Neuronal stem cell (in vitro differentiated cells): ENCODE measurements at places on chromosomes 7 and 10.
A peak's percentile ranks its signal among the peaks of the same experiment; 100 is the strongest.

- DNase-seq, result no peak
Observed at GRCh38 chr7:150322114-150322832, 882 bp upstream of the LRRC61 start.

- DNase-seq, result no peak
Observed at GRCh38 chr7:130741331-130741995, 7.5 kb upstream of the KLF14 start.

GRCh38 chr7:130362251-130362816, 17.7 kb downstream of the CPA5 start:
- no peak for DNase-seq

GRCh38 chr10:64732372-64732957, 1211.3 kb downstream of the REEP3 start:
- no peak for DNase-seq

DNA sequence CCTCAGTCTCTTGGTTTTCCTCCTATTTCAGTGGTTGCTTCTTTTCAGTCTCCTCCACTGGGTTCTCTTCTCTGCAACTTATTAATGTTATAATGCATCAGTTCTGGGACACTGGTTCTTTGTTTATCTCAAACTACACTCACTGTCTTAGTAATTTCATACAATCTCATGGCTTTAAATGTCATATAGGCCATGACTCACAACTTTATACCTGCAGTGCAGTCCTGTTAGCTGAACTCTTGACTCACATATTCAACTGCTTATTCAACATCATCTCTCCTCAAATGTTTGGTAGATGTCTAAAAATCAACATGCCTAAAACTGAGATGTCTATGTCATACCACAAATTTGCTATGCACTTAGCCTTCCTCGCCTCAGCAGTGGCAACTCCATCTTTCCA, 101.2 kb upstream of the PALS2 start:
- no peak for DNase-seq

GRCh38 chr10:95289003-95289920, 1.5 kb downstream of the PDLIM1 start:
- DNase-seq, result no peak

DNA sequence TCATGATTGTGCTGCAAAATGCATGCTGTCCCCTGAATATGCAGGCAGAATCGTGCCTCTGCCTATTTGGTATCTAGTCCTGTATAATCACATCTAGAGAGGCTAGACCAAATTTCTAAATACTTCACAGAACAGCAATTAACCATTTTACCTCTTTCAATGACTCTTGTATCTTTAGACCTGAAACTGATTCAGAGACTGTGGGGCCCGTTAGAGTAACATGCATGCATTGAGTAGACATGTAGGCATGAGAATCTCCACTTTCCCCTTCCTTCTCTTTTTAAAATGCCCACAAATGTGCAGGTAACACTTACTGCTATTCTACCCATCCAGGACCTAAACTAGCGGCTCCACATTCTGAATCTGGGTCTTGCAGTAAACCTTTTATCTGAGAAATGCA, 8.8 kb downstream of the ZNF92 start:
- DNase-seq, result no peak

DNA sequence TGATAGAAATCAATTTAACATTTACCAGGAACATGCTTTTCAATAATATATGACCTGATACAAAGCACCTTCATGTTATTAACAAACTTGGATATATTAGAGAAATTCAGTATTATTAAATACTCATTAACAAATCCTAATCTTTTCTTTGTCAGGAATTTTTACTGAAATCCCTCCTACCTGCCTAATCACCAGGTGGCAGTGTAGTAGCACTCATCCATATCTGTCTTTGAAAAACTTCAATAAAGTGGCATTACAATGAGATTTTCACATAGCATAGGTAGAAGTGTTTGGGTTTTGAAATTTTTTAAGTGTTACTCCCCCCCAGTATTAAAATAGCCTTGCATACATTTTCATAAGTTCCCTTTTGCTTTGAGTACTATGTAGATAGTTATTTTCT, 1246.6 kb upstream of the LRRN3 start:
- DNase-seq, result no peak

- DNase-seq, result peak; percentile 43
Observed at GRCh38 chr7:121329191-121330052, 622 bp downstream of the WNT16 start.

DNA sequence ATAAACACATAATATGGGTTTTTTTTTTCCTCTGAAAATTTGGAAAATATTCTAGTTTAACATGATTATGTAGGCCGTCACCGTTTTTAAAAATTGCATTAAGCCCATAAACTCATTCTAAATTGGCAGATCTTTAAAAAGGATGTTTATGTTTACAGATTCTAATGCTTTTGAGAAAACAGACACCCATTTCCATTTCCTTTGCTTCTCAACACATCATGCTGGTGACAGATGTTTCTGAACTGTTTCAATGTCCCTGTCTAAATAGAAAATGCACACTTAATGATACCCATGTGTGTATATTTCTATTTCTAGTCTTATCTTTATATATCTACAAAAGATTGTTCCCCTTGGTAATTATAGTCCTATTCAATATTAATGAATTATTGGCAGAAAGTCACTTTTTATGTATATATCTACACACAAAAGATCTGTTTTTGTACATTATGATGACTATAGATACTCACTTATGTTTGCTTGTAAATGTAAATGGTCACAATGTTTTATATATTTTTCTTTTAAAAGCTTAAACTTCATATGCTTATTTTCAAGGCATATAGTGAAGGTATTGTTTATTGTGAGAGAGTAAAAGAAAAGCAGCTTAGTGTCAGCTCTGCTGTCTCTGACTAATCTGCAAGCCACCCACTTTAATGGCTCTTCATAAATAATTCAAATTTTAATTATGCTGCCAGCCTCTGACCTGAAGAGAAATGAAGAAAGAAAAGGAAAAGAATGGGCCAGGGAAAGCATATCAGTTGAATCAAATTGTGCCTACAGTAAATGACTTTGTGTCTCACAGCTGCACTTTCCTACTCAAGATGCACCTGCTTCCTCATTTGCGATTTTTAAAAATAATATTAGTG, 179.4 kb downstream of the CACNA2D1 start:
- no peak for DNase-seq

DNA sequence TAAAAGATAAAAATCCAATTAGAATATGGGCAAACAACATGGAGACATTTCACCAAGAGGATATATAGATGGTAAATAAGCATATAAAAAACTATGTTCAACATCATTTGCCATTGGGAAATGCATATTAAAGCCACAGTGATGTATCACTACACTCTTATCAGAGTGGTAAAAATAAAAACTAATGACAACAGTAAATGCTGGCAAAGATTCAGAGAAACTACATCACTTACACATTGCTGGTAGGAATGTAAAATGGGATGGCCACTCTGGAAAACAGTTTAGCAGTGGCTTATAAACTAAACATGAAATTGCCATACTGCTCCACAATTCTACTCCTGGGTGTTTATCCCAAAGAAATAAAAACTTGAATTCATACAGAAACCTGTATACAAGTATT, 59.2 kb downstream of the CROT start:
- DNase-seq, result no peak

- DNase-seq, result no peak
Observed at GRCh38 chr7:120402801-120403200, 129.8 kb downstream of the KCND2 start.

- no peak for DNase-seq
Observed at GRCh38 chr7:74452748-74453321, 871 bp upstream of the GTF2IRD1 start.

- no peak for DNase-seq
Observed at GRCh38 chr7:1695800-1696454, 25.9 kb downstream of the ELFN1 start.

- DNase-seq, result no peak
Observed at GRCh38 chr7:45574669-45575500, 717 bp downstream of the ADCY1 start.

- no peak for DNase-seq
Observed at GRCh38 chr7:150787321-150788281, 12.6 kb downstream of the TMEM176B start.

- no peak for DNase-seq
Observed at GRCh38 chr10:100038561-100039071, 28.9 kb upstream of the DNMBP start.

DNA sequence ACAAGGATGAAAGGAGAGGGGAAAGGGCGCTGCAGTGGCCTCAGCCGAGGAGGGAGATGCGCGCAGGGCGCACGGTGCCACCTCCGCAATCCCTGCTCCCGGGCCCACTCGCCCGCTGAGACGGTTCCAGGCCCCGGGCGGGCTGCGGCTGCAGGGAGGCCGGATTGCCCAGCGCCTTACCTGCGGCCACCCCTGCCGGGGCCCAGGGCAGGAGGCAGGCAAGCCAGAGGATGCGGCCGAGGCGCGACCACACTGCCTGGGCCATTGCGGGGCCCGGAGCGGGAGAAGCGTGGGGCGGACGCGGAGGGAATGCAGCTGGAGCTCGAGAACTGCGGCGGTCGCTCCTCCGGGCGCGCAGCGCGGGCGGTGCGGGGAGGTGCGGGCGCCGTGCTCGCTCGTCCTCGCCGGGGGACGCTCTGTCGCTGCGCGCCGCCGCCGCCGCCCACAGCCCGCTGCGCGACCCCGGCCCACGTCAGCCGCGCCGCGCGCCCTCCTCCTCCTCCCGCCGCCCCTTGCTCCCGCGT, at the start of gene TMEM130:
TSS of gene TMEM130 (minus strand) at position 418 of the 524 bp plus-strand sequence. CDS start at position 265, 153 bp downstream.
- no peak for DNase-seq

DNA sequence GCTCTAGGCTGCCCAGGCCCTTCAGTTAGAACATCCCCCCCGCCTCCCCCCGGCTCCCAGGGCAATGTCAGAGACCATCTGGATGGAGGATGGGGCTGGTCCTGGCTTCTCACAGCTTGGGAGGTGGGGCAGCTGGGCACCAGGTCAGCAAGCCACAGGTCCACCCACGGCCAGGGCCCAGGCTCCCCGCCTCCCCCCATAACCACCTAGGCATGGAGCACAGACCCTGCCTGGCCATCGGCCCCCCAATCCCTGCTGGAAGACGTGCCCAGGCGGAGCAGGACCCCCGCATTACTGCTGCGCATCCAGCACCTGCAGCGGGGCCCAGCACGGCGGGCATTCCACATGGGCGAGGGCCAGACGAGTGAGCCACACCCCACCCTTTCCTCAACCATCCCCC, 169.6 kb downstream of the ELFN1 start:
- DNase-seq, result no peak

- DNase-seq, result no peak
Observed at GRCh38 chr10:79021331-79021907, 47.3 kb upstream of the ZMIZ1 start.

DNA sequence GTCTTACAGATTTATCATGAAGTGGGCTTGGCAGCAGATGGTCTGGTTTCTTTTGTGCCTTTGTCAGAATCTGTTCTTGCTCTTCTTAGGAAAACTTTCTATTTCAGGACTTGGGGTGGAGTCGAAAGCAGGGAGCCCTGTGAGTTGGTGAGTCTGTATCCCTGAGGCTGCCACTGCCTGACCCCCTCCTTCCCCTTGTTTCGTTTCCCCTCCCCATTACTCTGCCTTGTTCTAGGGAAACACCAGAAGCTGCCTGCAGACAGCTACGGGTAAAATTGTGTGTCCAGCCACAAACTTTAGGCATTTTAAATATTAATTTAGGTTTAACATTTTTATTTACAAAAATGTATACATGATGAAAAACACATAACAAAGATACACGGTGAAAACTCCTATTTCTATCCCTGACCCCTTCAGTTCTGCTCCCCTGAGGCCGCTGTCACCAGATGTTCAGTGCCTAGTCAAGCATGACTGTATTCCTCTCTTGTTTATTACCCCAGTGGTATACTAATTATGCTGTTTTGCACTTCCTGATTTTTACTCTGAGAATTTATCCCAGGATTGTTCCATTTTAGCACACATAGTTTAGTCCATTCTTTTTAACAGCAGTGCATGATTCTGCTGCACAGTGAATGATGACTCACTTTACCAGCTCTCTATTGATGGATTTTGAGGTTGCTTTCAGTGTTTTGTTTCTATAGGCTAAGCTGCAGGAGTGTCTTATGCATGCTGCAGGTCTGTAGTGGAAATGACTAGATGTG, 9.1 kb downstream of the TSPAN14 start:
- no peak for DNase-seq

- no peak for DNase-seq
Observed at GRCh38 chr7:115548756-115549155, 481.8 kb downstream of the TFEC start.

- no peak for DNase-seq
Observed at GRCh38 chr10:31146491-31147209, 115.0 kb upstream of the ZNF438 start.

GRCh38 chr7:30549931-30550493, 44.7 kb upstream of the GARS1 start:
- peak; percentile 27 for DNase-seq

DNA sequence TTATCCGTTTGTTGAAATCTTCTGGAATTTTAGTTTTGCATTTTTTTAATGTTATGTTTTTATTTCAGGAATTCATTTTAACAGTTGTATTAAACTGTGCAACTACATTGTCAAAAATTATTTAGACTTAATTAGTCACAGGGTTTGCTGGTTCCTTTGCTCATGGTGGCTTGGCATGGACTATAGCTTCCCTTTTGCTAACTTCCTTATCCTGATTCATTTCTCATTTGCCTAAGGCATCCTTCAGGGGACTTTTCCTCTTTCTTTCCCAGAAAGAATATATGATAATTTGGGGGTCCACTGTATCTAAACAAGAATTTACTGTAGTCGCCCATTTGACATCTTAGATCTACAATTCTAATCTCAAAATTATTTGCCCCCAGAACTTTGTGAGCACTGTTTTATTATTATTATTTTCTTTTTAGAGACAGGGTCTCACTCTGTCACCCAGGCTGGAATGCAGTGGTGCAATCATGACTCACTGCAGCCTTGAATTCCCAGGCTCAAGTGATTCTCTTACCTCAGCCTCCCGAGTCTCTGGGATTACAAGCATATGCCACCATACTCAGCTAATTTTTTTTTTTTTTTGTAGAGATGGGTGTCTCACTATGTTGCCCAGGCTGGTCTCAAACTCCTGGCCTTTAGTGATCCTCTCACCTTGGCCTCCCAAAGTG, 13.9 kb downstream of the FIGNL1 start:
- DNase-seq, result no peak

GRCh38 chr7:137342828-137343261, 688 bp downstream of the PTN start:
- peak; percentile 15 for DNase-seq

GRCh38 chr7:108511939-108512338, 14.0 kb downstream of the PNPLA8 start:
- no peak for DNase-seq

DNA sequence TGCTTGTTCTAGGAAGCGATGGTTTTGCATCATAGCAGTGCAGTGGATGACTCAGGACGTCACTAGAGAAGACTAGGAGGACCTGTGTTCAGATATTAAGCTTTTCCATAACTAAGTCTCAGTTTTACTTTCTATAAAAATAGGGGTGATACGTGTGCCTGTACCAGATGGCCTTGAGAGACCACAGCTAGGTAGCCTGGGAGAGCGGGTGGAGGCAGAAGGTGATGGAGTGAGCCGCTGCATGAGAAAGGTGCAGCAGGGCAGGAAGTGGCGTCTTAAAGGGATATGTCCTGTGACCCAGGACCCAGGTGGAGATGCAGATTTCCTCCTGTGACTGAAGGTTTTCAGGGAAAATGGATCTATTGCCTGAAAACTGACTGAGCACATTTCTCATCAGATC, 304.9 kb downstream of the CDC14C start:
- DNase-seq, result no peak

GRCh38 chr7:22731766-22732165, 4.8 kb downstream of the IL6 start:
- DNase-seq, result no peak
